Stimulated activated CD4-positive, alpha-beta T cell treated with anti-CD3 and anti-CD28 coated beads, Interleukin-1b, Interleukin-23, amount 100 ng/mL, for 4 hours (primary cell): ENCODE measurements at places on chromosomes 7 and 10.

DNA sequence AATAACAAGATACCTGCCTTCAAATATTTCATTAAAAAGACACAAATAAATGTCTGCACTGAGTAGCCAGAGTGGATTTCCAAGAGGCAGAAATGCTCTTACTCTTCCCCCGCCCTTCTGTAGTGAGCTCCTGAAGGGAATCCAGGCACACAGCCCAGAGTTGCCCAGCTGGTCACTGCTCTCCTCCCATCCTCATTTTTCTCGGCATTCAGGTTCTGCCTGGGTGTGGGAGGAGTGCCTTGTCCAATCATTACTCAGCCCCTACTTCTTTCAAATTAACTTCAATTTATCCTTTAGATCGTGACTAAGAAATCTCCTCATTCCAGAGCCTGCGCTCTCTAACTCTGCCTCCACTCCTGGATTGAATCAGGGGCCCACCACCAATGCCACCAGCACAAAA is 12.2 kb downstream of the CCDC6 start:
- no peak for DNase-seq

- DNase-seq, result no peak
Observed at GRCh38 chr10:132749371-132749795, 36.6 kb downstream of the NKX6-2 start.

GRCh38 chr10:129868449-129869035 is 95.5 kb downstream of the EBF3 start:
- DNase-seq, result no peak

DNA sequence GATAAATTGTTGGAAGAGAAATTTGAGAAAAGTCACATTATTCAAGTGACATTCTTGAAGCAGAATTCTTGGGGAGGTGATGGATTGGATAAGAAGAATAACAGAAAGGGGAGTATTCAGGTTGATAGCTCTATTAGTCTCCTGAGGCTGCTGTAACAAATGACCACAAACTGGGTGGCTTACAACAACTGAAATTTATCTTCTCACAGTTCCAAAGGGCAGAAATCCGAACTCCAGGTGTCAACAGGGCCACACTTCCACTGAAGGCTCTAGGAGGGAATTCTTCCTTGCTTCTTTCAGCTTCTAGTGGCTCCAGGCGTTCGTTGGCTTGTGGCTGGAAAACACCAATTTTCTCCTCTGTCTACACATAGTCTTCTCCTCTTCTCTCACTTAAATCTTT is 99.8 kb downstream of the TES start:
- no peak for DNase-seq

GRCh38 chr7:16813232-16813616 is 8.4 kb upstream of the AGR2 start:
- DNase-seq, result no peak

DNA sequence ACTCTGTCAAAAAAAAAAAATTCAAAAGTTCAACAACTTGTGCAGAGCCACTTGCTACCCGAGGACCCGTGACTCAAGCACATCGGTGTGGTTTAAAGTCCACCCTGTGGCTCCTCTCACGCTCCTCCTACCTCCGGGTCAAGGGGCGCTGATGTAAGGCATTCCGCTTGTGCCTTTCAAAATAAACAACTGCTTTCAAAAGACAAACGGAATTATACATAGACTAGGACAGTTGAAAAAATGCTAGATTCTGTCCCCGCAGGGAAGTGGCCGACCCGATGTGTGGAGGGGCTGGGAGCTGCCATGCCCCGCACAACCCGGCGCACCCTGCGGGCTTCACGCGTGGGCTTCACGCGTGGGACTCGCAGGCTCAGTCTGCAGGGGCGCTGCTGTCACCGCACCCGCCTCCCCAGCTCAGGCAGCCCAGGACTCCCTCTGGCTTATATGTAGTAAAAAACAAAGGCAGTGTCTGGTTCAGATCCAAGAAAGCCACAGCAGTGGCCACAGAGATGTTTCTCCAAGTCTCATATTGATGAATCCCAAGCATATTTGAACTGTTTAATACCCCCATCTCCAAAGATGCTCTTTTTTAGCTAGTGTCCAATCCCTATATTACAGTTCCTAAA is 239.7 kb upstream of the INHBA start:
- DNase-seq, result no peak

- no peak for DNase-seq
Observed at GRCh38 chr7:115024276-115024675, 102.4 kb downstream of the MDFIC start.

- DNase-seq, result no peak
Observed at GRCh38 chr7:159030490-159031134, 114.1 kb downstream of the VIPR2 start.

- no peak for DNase-seq
Observed at GRCh38 chr7:36736899-36737211, 12.6 kb upstream of the AOAH start.

DNA sequence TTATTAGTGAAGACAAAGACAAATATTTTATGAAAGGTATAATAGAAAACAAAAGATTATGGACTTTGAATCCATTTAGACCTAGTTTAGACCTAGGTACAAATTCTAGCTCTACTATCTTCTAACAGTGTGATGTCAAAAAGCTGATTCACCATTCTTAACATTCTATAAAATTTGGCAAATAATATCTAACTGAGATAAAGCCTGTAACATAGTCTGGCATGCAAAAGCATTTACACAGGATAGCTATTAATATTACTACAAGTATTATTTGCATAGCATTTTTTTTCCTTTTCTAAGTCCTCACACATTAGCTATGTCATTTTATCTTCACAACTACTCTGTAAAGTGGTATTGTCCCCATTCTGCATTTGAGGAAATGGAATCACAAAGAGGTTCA is 179.6 kb upstream of the LRRTM3 start:
- DNase-seq, result no peak

GRCh38 chr7:77797734-77798393 is 370 bp downstream of the TMEM60 start:
- no peak for DNase-seq

DNA sequence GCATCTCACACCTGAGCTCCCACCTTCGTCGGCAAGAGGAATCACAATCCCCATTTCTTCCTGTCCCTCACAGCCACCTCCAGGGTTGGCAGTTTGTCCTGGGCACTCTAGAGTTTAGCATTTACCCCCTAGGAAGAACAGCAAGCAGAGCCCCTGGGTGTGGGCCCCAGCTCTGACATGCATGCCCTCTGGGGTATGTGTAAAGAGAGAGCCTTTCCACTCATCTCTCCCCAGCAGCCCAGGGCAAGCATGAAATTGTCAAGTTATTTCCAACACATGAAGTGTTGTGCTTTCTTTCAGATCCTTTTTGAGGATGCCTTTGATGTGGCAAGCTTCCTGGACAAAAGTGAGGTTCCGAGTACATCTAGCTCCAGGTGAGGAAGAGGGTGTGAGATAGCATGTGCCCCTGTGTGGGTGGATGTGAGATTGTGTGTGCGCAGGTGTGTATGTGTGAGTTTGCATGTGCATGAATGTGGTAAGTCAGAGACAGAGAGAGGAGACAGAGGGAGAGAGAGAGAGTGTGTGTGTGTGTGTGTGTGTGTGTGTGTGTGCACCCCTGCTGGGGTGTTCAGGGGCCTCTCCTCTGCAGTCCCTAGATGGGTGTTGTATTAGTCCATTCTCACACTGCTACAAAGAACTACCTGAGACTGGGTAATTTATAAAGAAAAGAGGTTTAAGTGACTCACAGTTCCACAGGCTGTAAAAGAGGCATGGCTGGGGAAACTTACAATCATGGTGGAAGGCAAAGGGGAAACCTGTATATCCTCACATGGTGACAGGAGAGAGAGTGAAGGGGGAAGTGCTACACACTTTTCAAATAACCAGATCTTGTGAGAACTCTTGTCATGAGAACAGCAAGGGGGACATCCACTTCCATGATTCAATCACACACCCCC is 18.1 kb downstream of the STRA8 start:
- DNase-seq, result no peak

DNA sequence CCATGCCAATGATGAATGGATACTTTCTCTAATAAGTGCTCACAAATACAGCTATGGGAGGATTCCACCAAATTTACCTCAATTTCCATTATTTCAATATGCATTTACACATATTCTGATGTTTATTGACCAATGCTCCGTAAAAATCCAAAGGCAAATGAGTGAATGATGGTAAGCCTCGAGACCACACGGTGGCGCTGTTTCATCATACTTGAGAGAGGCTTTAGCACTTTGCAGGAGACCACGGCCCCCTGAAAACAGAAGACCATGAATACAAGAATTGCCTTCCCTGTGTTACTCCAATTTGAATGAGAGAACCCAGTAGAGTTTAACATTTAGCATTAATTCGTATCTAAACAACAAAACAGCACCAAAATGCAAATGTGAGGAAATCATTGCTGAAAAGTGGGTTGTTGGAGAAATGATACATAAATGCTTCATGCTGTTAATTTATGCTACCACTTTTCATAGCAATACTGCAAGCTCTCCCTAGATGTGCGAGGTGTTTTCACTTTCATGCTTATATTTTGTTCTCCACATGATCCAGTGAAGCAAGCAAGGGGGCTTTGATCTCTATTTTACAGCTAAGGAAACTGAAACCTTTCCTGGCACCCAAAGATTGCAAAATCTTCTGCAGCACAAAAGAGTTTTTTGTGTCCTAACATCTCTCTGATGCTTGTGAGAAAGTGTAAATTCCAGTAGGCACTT is 35.4 kb downstream of the TRIL start:
- peak; percentile 43 for DNase-seq

DNA sequence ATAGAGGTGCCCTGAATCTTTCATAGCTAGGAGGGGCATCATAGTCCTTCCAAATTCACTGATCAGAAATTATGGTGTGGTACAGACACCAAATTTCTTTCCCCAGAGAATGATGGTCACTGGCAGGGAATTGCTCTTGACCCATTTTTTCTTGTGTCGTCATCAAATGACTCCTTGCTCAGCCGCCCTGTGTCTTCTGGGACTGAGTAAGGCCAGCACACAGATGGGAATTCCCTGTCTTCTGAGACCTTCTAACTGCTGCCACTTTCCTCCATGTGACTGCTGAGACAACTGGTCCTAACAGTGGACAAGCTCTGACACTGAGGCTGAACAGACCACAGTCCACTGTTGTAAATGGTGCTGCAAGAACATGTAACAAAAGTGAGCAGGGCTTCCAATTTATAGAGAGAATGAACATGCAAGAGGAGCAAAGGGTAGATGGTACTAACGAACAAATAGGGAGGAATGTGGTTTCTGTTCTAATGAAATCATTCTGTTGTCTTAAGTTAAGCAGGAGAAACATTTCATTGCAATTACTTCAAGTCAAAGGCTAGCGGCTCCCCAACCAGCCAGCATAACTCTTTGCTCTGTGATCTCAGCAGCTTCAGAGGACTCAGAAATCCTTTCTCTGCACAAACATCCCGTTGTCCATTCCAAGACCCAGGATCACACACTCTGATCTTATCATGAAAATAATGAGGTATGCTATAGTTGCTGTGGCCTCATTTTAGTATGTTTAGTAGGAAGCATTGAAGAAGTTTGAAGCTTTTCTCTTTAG is 235.9 kb upstream of the PRSS1 start:
- DNase-seq, result no peak

DNA sequence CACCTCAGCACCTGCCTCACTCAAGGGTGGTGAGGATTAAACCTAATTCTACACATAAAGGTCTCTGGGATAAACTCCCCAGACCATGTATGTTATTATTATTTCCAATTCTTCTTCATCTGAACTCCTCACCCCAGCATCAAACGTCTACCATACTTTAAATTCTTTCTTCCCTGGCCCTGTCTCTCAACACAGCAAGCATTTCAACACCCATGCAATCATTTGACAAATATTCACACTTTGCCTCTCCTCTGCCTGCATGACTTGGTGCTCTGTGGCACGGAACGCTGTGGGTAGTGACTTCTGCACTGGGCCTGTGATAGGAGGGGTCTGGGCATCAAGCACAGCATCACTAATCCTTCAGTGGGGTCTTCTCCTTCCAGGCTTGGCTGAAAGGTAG is 490.8 kb downstream of the TNS3 start:
- no peak for DNase-seq
